ENCODE measurements at places on chromosomes 1 and 21.

- DNase-seq = peak; percentile 87
Measured at GRCh38 chr1:185316163-185317033, 645 bp downstream of the IVNS1ABP start.

DNA sequence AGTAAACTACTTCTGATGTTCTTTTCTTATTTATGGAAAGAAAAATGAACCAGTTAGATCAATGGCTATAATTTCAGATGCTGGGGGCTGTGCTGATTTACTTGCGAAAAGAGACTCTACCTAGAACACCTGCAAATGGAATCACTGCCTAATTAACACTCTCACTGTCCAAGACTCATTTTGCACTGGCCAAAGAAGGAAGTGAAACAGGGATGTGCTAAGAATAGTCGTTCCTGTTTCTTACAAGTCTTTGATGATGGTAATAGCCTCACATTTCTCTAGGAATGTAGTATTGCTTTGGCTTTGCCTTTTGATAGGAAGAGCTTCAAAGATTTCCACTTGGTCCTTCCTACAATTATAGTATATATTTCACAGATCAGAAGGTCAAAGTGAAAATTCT lies 12.7 kb upstream of the TSNAX start:
- DNase-seq = no peak

DNA sequence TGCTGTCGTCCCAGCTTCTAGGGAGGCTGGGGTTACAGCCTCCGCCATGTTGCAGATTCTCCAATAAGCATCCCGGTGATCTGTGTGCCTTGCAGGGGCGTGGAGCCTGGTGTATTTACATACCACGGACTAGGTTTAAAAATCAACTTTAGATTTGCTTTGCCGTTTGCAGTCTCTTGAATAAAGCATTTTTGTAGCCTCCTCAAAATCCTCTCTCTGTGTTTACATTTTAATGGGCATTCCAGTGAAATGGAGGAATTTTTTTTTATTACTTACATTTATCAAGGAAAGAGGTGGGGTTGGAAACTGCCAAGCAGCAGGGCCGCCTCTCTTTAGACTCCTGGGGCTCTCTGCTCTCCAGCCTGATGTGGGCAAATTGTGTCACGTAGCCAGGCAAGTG lies 437.5 kb upstream of the VAMP3 start:
- DNase-seq = no peak

DNA sequence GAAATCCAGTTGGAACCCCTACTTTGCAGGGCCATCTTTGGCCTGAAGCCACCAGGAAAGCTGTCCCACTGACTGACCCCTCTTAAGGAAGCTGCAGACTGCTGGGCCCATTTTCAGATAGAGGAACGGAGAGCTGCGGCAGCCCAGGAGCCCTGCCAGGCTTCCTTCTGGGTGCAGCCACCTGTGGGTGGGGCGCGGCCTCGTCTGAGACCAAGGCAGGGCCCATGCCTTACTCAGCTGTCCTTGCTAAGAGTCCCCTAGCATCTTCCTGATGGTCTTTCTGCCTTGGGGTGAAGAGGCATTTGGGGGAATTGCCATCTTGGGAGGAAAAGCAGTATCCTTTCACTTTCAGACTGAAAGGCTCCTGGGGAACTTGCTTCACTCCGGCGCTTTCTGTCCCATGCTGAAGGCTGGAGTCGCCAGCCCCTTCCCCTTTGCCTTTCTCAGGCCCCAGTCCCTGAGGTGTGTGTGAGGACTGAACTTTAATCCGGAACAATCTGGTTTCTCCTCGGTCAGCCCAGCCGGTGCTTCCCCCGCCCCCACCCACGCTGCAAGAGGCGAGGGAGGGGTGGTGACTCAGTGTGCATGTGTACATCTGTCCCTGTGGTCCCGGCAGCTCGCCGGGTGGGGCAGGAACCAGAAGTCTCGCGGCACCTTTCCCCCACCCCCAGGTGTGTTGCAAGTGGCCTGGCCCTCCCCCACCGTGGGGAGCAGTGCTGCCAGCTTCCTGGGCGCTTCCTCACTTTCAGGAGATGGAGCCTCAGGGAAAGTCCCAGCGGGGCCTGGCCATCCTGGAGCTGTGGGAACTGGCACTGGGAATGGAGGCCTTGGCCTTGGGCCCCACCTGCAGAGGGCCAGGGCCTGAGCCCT lies 5.1 kb downstream of the ZC3H12A start:
- DNase-seq = no peak

DNA sequence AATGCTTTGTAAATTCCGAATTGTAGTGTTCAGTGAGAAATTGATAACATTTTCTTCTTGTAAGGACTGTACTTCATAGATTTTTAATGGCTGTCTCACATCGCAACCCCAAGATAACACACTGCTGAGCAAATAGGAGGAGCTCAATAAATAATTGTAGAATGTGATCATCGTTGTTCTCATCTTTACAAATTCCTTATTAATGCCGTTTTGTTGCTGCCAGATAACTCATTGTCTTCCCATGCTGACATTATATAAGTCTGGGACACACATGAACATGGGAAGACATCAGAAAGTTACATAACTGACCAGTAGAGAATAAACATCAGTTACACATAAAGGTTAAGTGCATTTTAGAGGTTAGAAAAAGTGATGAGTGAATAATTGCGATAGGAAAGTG lies 46.4 kb upstream of the TSPAN2 start:
- DNase-seq = no peak

- no peak for DNase-seq
Measured at GRCh38 chr21:24955275-24955961, 651.9 kb downstream of the MRPL39 start.

DNA sequence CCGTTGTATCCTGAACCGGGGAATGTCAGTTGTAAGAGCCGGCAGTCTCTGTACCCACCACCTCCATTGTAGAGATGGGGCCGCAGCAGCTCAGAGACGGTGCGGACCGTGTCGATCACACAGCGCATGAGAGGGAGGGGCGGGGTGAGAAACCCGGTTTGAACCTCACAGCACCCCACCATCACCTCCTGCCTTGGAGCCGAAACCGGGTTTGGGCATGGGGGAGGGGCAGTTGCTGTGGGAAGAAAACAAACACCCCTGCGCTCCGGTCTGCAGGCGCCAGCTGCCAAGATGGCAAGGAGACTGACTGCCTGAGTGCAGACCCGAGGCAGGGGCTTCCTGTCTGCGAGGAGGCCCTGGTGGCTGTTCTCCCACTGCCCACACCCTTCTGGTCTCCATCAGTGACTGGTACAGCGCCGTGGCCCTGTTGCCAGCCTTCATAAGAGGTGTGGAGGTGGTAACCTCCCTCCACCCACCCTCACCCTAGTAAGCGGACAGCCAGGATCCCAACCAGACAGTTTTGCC lies 69.2 kb upstream of the SSBP3 start:
- DNase-seq = no peak

GRCh38 chr1:202259705-202260104 lies 66.1 kb downstream of the LGR6 start:
- no peak for DNase-seq

- no peak for DNase-seq
Measured at GRCh38 chr21:44357064-44357837, 3.8 kb downstream of the TRPM2 start.

- DNase-seq = no peak
Measured at GRCh38 chr1:40075266-40075665, 21.8 kb downstream of the PPT1 start.

- peak; percentile 17 for DNase-seq
Measured at GRCh38 chr1:21397813-21398188, 42.1 kb upstream of the NBPF3 start.

DNA sequence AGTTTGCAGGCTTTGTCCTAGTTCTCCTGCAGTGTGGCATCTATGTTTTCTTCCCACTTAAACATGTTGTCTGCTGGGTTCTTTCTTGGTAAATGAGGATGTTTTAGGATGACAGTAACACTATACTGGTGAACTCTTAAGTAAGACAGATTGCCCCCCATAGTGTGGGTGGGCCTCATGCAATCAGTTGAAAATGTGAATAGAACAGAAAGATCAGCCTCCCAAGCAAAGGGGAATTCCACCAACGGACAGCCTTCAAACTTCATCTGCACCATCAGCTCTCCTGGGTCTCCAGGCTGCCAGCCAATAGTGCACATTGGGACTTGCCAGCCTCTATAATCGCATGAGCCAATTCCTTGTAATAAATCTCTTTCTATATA lies 10.7 kb upstream of the TARBP1 start:
- no peak for DNase-seq

DNA sequence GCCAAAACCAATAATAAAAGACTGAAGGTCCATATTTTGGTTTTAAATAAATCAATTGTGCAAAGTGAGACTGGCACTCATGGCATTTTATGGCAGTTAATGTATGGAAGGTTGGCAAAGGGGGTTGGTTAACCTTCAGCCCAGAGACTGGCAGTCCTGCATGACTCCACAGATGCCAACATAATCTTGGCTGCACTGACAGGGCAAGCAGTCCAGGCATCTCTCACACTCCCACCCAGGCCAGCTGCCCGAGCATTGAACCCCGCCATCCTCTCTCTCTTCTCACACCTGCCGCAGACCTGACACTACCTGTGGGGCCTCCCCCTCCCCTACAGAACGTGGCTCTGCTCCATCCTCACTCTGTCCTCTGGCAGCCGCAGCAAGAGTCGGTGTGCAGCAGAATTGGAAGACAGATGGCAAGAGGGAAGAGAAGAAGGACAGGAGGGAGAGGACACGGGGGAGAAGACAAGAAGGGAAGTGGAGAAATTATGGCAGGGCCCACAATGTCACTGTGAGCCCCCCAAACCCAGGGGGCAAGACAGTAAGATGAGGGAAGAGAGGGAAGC lies 43.7 kb downstream of the ITPKB start:
- DNase-seq = no peak

DNA sequence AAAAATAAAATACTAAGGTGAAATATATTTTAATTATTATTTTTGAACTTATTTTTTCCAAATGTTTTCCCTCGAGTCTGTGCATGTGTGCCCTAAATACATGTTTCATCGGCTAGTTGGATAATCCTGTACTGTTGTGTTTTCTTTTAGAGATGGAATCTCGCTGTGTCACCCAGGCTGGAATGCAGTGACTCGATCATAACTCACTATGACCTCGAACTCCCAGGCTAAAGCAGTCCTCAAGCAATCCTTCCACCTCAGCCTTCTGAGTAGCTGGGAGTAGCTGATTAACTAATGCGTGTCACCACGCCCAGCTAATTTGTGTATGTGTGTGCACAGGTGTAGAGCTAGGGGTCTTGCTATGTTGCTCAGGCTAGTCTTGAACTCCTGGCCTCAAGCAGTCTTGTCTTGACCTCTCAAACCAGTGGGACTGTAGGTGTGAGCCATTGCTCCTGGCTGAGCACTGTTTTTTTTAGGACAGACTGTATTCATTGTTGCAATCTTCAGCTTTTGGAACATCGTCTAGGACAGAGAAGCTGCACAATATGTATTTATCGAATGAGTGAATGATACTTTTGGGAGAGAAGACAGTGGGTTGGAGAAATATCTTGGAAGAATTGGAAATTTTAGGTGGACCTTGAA lies 4.8 kb upstream of the TMCO1 start:
- no peak for DNase-seq

DNA sequence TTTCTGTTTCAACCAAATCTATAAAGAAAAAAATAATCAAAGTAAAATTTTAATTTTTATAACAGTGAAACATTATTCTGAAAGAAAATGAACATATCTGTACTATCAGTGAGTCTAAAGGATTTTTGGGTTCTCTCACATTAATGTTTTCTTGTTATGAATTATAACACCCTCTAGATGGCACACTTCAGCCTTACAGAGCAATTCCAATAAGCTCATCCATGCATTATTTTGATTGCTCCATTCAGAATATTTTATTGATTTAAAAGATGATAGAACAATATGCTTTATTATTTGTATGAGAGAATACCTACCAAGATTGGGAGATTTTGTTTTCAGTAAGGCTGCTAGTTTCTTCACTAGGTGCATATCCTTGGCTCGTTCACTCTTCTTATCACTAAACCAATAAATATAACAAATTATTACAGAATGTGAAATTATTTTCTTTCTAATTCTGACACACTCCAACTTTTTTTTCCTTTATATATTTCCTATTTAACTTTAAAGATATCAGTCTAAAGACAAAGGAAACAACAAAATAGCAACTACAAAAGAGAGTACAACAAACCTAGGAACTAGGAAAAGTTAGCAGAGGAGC lies 82.4 kb downstream of the RAB3GAP2 start:
- no peak for DNase-seq

GRCh38 chr1:3505161-3505560 lies 50.7 kb downstream of the ARHGEF16 start:
- DNase-seq = no peak

DNA sequence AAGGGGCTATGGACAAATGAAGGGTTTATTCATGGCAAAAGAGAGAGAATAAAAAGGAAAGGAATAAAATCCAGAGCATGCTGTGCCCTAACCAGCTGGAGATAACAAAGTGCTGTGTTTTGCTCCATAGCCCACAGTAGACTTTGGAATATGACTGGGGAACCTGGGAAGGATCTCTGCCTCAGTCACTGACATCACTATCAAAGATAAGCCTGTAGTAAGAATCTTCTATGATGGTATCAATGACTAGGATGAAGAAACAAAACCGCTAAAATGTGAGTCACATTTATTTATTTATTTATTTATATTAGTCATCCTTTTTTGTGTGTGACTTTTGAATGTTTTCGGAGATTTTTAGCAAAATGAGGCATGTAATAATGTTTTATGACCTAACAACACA lies 56.3 kb downstream of the NVL start:
- DNase-seq = no peak

- no peak for DNase-seq
Measured at GRCh38 chr1:153389973-153390879, 647 bp downstream of the S100A8 start.

GRCh38 chr1:59352065-59352464 lies 55.2 kb downstream of the FGGY start:
- DNase-seq = no peak

DNA sequence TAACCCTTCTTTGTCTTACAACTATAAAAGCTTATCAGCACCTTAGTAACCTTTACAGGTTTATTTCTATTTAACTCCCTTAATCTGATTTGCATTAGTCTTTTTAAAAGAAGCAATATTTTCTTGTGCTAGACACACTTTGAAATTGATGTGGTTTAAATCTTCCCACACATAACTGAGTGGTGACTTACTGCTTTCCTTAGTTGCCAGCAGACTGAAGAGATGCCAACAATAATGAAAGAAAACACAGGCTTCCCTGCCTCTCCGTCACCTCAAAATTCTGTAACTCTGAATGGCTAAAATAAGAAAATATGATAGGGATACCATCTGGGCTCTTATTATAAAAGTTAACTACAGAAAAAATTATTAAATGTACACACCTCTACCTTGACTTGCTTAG lies 196.8 kb downstream of the PTBP2 start:
- DNase-seq = no peak

DNA sequence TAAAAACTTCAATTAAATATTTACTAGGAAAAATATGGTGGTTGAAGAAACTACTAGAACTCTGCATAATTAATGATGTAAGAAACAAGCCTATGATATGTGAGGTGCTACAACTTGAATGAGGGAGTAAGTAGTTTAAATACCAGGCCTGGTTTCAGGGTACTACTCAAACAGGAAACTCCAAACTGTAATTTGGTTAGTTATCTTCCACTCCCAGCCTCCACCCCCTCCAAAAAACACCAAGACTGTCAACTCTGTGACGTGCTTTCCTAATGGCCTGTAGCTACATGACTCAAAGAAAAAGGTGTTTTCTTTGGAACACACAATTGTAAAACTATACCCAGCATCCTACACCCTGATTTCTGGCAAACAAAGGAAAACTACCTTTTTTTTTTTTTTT lies 55.9 kb upstream of the RCC1 start:
- no peak for DNase-seq

Measured in neuronal stem cell (in vitro differentiated cells).